Gastroesophageal sphincter (tissue), 4 donors: ENCODE measurements at places on chromosomes 16 and 17. TPM values are rescaled to one million over a fixed set of nuclear protein-coding genes. Genes with fewer than 3 reads are reported as not detected.

- no peak for ATAC-seq
Observed at GRCh38 chr17:8997994-8998628, 23.2 kb upstream of the NTN1 start.

- no peak for ATAC-seq
Observed at GRCh38 chr17:67139784-67140665, 95.7 kb downstream of the CACNG1 start.

DNA sequence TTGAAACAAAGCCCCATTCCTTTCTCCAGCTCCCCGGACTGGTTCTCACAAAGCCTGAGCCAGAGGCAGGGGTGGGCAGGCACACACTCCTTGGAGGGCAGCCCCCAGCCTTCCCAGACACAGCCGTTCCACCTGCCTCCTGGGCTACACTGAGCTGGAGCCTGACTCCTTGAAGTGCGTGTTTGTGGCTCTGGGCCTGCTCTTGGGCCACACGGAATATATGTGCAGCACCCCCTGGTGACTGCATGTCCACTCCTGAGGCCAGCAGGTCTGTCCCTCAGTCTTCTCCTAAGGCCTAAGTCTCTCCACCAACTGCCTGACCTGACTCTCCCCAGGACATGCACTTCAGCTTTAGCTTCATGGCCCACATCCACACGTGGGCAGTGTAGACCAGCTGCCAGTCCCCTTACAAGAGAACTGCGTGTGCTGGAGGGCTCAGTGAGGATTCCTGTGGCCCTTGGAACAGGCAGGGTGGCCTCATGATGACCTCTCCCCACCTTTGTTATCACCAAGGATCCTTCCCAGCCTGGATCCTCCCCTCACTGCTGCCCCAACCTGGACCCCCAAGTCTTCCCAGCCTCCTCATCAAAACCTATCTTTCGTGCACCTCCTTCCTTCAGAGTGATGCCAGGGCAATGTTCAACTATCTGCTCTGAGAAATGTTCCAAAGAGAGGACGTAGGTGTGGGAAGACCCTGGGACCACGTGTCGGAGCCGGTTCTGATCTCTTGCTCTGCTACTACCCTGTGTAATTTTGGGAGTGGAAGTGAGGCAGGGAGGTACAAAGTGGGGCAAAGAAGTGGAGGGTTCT is 12.4 kb upstream of the SLC6A2 start:
- no peak for ATAC-seq

Gene PLLP
- 2.4 TPM for total RNA-seq

Gene LGALS9
- total RNA-seq: 8.7 TPM

- ATAC-seq: no peak
Observed at GRCh38 chr16:7834771-7835431, 502.3 kb downstream of the RBFOX1 start.

DNA sequence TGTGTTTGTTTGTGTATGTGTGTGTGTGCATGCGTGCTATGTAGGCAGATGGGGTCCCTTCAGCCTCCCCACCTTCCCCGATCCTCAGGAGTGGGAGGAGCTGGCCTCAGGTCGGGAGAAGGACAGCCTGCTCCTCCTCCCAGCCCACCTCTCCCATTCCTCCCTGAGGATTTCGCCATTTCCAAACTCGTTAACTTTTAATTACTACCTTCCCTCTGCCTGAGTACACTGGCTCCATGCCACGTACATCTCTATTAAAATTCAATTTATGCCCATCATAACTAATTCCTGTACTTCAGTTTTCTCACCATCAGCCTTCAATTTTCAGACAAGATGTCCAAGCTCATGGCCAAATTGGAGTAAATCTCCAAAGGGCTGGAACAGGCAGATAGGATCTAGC is 148.6 kb downstream of the SDK2 start:
- no peak for ATAC-seq

Gene PIPOX
- total RNA-seq: 7.3 TPM

Gene CFAP20
- total RNA-seq: 22.3 TPM

Gene SCIMP
- 0.49 TPM for total RNA-seq

Gene C1QL1
- total RNA-seq: 7.1 TPM

GRCh38 chr17:55969562-55970324 is 183.5 kb upstream of the ANKFN1 start:
- ATAC-seq: no peak

Gene OTOP3
- total RNA-seq: not detected

DNA sequence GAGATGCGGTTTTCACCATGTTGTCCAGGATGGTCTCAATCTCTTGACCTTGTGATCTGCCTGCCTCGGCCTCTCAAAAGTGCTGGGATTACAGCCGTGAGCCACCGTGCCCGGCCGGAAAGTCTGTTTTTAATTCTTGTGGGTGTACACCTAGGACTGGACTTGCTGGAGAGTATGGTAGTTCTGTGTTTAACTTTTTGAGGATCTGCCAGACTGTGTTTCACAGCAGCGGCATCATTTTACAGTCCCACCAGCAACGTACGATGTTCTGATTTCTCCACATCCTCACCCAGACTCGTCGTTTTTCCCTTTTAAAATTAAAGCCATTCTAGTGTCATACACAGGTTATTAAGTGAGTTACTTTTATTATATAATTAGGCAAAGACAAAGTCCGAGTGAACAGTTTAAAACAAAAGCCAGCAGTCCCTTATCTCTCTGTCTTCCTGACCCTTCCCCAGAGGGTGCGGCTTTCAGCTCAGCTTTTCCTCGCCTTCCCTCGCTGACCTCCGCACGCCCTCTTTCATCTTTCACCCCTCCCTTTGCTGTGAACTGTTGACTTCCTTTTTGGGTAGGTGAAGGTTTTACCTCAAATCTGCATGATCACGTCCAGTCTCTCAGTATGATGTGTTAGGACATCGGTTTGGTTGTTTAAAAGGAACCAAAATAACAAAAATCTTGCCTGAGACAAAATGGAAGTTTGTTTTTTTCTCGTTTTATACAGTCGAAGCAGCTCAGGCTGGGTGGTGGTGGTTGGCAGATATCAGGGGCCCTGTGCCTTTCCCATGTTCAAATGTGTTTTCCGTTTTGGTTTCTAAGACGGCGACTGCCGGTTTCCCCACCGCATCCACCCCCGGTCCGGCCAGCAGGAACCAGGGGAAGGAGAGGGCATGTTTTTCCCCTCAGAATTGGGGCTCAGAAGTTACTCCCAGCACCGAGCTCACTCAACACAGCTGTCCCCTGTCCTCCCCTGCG is 18.0 kb downstream of the FAM234A start:
- no peak for ATAC-seq

Gene ZG16
- total RNA-seq: not detected

DNA sequence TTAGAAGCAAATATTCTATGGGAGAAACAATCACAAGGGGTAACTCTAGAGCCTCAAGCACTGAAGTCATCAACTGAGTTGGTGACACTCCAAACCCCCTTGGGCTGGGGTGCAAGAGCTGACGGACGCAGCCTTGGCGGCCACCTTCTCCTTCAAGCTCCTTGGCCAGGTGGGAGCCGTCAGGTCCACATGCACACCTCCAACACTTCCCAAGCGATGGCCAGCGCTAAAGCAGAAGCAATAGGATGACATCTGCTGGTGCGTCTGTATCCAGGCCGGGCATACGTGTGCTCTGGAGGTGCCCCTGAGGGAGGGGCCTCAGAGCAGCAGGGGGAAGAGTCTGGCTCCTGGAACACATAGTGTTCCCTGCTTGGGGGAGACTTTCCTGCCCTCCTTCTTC is 12.2 kb upstream of the FOXJ1 start:
- ATAC-seq: no peak

- no peak for ATAC-seq
Observed at GRCh38 chr17:64209983-64210382, 53.1 kb downstream of the TEX2 start.

GRCh38 chr16:80104401-80104800 is 436.4 kb upstream of the DYNLRB2 start:
- no peak for ATAC-seq

GRCh38 chr16:75758215-75758614 is 31.9 kb upstream of the CPHXL start:
- ATAC-seq: no peak

DNA sequence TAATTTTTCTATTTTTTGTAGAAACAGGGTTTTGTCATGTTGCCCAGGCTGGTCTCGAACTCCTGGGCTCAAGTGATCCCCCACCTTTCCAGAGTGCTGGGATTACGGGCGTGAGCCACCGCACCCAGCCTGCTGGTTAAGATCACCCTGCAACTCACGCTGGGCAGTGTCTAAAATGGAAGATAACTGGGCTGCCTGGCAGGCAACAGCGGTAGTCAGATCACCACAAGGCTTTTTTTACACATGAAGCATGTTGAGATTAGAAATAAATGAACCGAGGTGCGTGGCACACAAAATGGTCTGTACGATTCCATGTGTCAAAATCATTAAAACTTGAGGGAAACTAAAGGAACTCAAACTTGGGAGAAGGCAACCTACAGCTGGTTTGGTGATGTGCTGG is 26.7 kb downstream of the ZNF276 start:
- no peak for ATAC-seq

DNA sequence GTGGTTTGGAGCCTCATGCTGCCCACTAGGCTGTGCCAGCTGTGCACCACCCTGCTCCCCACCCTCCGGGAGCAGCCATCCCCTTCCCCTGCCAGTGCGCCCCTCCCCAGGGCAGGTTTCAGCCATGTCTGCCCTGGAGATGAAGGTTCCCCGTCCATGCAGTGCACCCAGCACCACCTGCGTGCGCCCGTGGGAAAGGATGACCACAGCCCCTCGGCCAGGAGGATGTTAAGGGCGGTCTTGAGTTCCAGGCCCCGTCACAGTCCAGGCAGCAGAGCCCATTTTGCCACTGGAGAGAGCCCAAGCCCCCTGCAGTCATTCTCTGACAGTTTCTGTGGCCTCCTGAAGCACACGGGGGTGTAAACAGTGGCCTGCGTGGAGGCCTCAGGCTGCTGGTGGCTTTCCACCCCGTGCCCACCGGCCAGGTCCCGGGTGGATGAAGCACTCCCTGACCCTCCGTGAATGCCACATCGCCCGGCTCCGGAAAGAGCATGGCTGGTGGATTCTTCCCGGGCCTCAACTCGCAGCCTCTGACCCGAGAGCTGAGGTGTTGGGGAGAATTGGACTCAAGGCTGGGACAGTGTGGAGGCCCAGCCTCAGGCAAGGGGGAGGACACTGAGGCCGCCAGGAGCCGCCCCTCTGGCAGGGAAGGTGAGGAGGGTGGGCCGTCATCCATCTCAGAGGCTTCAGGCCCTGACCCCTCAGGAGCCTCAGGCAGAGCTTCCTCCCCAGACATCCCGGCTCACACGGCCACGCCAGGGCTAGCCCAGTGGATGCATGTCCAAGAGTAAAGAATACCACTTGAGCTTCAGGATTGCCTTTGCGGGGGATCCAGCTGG is 69.7 kb upstream of the CHMP6 start:
- ATAC-seq: no peak

Gene HCRT
- total RNA-seq: not detected

Gene YBX2
- total RNA-seq: 6.5 TPM

Gene C16orf89
- total RNA-seq: 14.4 TPM

DNA sequence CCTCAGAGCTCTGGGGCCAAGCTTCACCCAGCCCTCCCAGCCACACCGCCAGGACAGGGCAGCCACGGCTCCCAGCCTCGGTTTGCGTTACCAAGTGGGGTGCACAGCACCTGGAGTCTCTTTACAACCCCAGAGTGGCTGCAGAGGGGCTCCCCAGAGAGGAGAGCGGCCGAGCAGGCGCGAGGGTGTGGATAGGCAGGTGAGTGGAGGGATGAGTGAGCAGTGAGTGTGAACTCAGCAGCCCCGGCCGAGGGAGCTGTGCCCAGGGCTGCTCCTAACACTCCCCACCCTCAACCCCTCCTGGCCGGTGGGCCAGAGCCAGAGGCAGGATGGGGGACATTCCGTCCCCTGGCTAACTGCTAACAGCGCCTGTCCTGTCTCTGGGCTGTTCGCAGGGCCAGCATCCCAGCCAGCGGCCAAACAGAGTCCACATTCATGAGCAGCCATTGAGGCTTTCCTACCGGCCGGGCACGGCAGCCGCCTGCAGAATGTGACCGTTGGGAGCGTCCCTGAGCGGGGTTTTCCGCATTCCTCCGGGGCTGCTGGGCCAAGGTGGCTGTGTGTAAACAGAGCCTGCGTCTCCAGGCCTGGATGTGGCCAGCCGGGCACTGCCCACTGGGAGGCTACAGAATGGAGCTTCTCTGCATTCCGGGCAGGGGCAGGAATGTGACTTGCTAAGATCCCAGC is 5.3 kb downstream of the ZNF469 start:
- ATAC-seq: no peak

DNA sequence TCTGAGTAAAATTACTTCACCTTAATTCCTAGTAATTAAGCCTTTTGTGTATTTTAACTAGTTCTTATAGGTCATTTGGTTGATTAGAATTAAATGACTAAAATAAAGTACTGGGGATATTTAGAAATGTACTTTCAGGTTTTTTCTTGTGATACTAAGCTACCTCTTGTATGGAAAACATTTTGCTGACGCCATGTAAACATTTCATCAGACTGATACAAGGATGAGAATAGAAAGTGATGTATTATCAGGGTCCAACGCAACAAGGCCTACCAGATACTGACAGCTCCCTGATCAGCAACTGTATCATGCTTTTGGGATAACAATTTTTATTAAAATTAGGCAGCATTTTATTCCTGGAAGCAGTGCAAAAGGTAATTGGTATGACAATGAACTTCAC is 1.7 kb downstream of the SMARCE1 start:
- ATAC-seq: no peak

DNA sequence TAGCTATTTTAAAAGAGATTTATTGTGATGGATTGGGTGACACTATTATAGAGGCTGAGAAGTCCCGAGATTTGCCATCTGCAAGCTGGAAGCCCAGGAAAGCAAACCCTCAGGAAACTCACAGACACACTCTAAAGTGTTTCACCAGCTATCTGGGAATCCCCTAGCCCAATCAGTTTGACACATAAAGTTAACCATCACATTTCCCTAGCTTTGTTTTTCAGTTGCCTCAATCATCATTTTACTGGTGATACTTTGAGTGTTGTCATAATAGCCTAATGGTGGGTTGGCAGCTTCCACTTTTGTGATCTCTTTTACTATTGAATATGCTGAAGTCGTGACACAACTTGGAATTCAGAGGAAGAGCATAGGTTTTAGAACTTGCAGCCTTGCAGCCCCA is 1.8 kb downstream of the SGF29 start:
- ATAC-seq: no peak

DNA sequence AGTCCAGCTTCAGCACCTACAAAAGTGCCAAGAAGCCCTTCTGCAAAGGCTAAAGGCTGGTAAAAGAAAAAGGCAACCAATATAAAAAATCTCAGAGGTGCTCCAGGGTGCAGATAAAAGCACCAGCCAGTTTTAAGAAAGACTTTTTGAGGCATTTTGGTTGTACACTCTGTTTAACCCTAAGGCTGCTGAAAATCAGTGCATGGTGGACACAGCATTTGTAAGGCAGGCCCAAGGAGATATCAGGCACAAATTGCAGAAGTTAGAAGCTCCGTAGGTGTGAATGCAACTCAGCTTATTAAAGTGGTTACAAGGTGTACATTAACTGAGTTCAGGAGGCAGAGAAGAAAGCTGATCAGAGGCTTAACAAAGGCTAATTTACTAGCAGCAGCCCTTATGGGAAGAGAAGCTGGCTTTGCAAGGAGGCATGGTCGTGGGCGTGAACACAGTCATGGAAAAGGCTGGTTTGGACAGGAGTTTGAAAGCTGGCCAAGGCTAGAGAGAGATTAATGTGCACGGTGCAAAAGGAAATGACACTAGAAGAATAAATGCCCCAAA is 21.1 kb downstream of the ACSM1 start:
- ATAC-seq: no peak

Gene LGALS9B
- total RNA-seq: not detected
